ENCODE measurements at places on chromosomes 5 and 9. TPM values are rescaled to one million over a fixed set of nuclear protein-coding genes. Genes with fewer than 3 reads are reported as not detected.

GRCh38 chr9:109289931-109290330 lies 30.9 kb downstream of the EPB41L4B start:
- no peak for DNase-seq

DMGDH gene
- total RNA-seq = 0.48 TPM

DNA sequence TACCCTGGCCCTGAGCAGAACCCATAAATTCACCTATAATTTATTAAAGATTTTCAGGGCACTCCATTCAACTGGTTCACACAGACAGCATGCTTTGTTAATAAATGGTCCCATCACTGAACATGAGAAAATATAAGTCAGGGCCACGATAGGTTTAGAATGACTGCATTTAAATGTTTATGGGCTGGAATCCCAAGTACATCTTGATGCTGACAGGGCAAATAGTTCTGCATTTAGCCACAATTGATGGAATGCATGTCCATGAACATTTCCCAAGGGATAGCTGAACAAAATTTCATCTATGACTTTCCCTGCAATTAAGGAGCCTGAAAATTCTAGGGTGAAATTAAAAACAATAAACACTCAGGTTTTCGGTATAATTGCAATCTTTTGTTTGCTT lies 124.5 kb downstream of the CAAP1 start:
- no peak for DNase-seq

SLCO6A1 gene
- total RNA-seq = 0.43 TPM

DNA sequence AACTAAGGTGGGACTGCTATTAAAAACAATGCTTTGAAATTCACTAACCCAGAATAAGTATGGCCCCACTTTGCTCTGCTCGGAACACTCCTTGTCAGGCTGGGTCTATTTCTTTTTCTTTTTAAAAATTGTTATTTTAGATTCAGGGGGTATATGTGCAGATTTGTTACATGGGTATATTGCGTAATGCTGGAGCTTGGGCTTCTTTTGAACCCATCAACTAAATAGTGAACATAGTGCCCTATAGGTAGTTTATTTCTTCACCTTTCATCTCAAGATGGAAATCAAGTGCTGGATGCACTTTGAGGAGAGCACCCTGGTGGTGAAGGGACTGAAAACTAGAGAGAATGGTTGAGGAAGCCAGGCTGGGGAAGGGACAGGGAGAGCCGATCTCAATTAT lies 51.0 kb downstream of the GLRA1 start:
- DNase-seq = no peak

REEP2 gene
- total RNA-seq = 31.0 TPM

DNA sequence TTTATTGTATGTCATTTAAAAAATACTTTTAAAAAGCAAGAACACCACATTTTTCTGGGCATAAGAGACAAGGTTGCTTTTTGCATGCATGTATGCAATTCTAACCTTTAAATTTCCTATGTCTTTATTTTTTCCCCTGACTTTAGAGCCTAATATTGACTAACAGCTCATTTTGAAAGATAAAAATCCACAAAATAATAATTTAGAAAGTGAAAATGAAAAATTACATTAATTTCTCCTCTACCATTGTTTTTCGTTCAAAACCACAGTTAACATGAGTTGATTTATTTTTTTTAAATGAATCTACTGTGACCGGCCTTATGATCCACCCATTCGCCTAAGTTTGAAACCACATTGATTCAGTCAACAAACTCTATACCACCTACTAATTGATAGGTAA lies 137.5 kb upstream of the CDKN2B start:
- DNase-seq = no peak

GRCh38 chr5:58404734-58405133 lies 55.2 kb downstream of the PLK2 start:
- no peak for DNase-seq

DNA sequence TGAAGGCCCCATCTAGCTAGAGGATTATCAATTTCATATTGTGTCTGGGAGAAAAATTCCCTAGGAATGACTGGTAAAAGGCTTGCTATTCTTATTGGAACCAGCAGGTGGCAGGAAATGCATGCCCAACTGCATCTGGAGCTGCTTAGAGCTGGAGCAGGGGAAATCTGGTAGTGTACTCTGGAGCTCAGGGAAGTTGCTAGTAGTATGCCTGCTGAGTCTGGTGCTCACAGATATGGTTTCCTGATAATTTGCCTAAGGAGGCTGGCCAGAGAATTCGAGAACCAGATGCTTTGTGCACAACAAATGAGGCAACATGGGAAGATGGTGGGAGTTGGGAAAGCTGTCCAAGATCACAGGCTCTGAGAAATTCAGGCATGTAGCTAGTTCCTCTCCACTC lies 53.7 kb downstream of the G3BP1 start:
- peak; percentile 72 for DNase-seq

DNA sequence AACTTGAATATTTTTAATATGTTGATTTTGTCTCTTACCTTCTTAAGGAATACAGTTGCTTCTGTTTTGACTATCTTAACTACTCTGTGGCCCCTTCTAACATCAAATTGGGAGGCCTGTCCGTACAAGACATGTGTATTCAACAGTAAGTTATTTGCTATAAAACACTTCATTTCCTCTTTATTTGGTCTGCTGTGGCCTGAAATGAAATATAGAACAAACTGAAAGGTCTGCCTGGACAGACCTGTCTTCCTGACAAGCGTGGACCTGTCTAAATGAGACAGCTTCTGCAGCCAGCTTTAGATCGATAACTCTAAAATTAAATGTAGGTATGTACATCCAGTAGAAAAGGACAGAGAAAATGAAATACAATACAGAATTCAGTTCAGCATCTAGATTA lies 2.2 kb upstream of the LPAR1 start:
- DNase-seq = no peak

GRCh38 chr9:97940741-97941140 lies 2.8 kb upstream of the HEMGN start:
- DNase-seq = no peak

DNA sequence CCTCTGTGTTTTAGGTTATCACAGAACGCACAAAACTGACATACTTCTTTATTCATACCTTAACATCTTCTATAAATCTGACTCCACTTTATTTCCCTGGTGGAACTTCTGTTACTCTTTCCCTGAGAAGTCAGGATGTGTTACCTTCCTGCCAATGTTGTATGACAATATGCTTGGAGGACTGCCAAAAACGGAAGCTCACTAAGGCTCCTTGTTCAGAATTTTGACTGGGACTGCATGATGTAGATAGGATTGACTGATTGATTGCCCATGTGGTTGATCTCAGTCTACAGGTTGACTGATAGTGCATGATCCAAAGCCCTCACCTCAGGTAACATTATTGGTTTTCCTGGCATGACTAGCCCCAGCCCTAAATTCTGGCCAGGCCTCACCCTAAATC lies 319.4 kb downstream of the TLR4 start:
- DNase-seq = no peak

INSL6 gene
- not detected for total RNA-seq

OR1N2 gene
- total RNA-seq = not detected

GRCh38 chr5:33282696-33283095 lies 158.1 kb upstream of the TARS1 start:
- no peak for DNase-seq

GRCh38 chr5:179211068-179211467 lies 134.2 kb downstream of the ADAMTS2 start:
- no peak for DNase-seq

DNA sequence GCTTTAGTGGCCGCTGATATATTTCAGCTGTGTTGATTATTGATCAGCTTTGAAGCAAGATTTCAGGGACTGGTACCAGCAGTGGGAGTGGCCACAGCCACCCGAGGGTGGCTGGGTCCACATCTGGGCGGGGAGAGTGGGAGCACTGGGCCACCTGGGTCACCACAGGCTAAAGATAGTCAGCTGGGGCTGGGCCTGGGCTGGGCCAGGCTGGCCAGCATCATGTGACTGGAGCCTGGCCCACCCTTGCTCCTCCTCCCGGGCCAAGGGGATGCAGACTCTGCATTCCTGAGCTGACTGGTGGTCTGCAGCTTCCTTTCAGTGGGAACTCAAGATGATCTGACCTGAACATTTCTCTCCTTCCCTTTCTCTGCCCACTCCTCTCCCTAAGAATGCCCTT lies 27.1 kb downstream of the LARP1 start:
- no peak for DNase-seq

- no peak for DNase-seq
Measured at GRCh38 chr5:41087461-41087860, 16.3 kb upstream of the MROH2B start.

SEPTIN8 gene
- 62.7 TPM for total RNA-seq

GRCh38 chr5:160547061-160547460 lies 125.4 kb downstream of the PTTG1 start:
- DNase-seq = no peak

DNA sequence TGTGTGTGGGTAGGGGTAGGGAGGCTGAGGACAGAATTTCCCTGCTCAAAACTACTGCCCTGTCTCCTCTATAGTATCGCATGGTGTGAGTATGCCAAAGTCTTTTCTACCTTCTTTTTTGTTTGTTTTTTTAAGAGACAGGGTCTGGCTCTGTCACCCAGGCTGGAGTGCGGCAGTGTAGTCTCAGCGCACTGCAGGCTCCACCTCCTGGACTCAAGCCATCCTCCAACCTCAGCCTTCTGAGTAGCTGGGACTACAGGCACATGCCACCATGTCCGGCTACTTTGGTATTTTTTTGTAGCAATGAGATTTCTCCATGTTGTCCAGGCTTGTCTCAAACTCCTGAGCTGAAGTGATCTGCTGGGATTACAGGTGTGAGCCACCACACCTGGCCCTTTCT lies 2.5 kb downstream of the SRP19 start:
- DNase-seq = no peak

GRCh38 chr9:137807721-137808703 lies 69.6 kb upstream of the CACNA1B start:
- DNase-seq = no peak

PRRC1 gene
- 102 TPM for total RNA-seq

DNA sequence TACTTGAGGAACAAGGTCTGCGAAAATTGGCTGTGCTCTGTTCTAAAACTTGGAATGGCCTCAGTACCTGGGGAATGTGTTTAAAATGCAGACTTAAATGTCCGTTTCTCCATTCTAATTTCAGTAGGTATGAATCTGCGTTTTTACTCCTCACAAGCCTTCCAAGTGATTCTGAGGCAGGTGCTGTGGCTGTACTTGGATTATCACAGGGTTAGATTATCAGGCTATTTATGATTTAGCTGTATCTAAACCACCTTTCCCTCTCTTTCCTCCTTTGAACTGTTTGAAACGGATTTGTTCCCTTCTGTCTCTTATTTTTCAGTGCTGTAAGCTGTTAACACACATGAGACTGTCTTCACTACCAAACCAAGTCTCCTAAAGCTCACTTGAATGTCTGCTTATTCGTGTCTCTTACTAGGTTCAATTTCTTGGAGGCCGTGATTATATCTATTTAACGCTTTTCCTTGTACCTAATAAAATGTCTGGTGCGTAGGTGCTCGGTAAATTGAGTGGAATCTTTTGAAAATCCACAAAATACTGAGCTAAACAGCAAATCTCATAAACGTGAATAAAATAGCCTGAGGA lies 714 bp upstream of the CETN3 start:
- no peak for DNase-seq

WASHC1 gene
- total RNA-seq = 24.2 TPM

GRCh38 chr5:95406426-95407090 lies 15.4 kb downstream of the FAM81B start:
- DNase-seq = no peak

- DNase-seq = no peak
Measured at GRCh38 chr5:1429066-1429465, 16.2 kb downstream of the SLC6A3 start.

GRCh38 chr5:170861917-170862766 lies at the start of gene RANBP17:
TSS of gene RANBP17 (plus strand) at chr5:170862018.
- DNase-seq = peak; percentile 82

DNA sequence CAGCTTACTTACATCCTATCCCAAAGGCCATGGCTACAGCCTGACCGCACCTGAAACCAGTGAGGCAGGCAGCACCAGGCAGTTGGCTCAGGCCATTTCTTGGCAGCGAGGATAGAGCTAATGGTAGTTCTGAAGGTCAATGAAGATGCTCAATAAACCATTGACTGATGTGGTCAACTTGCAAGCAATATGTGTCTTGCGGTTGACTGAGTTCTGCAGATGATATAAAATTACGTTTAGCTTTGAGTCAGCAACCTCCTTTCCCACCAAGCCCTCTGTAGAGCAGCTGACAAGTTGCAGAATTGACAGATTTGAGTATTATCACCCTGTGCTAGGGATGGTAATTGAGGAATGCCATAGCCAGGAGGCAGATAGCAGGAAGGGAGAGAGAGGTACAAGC lies 189.0 kb upstream of the PUM3 start:
- no peak for DNase-seq

DNA sequence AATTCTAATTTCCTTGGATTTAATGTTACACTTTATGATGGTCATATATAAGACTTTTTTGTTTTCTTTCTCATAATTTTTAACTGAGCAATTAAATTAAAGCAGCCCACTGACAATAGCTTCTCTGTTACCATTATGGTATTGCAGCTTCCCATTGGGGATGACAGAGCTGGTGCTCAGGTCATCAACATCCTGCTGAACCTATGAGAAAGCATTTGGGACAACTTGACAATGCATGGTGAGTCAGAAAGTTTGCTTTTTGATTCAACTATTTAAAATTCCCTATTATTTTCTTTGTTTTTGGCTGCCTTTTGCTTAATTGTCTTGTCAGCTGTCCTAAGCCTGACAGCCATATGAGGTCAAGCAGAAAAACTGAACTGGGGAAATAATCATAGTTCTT lies 487.4 kb upstream of the RIOK2 start:
- DNase-seq = no peak

GRCh38 chr5:172769342-172769615 lies 1.7 kb downstream of the DUSP1 start:
- DNase-seq = no peak

- DNase-seq = no peak
Measured at GRCh38 chr5:111967463-111967862, 210.5 kb upstream of the NREP start.

DNA sequence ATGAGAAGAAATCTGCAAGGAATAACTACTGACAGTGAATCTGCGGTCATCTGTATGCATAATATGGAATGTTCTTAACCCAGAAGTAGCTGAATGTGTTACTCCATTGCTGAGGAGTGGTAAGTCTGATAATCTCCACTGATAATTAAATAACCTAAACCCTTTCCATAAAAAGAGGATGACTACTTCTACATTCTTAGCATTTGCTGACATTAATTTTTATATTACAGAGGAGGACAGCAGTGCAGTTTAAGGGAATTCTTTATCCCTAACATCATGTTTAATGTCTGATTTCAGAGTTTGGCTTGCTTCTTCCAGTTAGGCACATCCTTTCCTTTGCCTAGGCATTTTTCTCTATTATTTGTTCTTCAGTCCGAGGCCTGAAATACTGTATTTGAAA lies 52.2 kb downstream of the CDC42SE2 start:
- DNase-seq = no peak

PPP3R2 gene
- 0.22 TPM for total RNA-seq

SLC34A3 gene
- 0.81 TPM for total RNA-seq

GRCh38 chr5:150131978-150132694 lies 23.5 kb downstream of the PDGFRB start:
- no peak for DNase-seq

GRCh38 chr9:136437430-136437829 lies 2.2 kb downstream of the INPP5E start:
- DNase-seq = no peak

- DNase-seq = no peak
Measured at GRCh38 chr9:38680837-38681445, 39.0 kb downstream of the FAM240B start.

- DNase-seq = peak; percentile 44
Measured at GRCh38 chr5:2917524-2917923, 166.0 kb upstream of the IRX2 start.

- no peak for DNase-seq
Measured at GRCh38 chr5:158814521-158814920, 285.2 kb downstream of the EBF1 start.

Measured in type B pancreatic cell (in vitro differentiated cells).